ENCODE measurements at places on chromosomes 11 and 22.

- DNase-seq = no peak
Observed at GRCh38 chr22:27306771-27307170, 494.8 kb downstream of the MN1 start.

DNA sequence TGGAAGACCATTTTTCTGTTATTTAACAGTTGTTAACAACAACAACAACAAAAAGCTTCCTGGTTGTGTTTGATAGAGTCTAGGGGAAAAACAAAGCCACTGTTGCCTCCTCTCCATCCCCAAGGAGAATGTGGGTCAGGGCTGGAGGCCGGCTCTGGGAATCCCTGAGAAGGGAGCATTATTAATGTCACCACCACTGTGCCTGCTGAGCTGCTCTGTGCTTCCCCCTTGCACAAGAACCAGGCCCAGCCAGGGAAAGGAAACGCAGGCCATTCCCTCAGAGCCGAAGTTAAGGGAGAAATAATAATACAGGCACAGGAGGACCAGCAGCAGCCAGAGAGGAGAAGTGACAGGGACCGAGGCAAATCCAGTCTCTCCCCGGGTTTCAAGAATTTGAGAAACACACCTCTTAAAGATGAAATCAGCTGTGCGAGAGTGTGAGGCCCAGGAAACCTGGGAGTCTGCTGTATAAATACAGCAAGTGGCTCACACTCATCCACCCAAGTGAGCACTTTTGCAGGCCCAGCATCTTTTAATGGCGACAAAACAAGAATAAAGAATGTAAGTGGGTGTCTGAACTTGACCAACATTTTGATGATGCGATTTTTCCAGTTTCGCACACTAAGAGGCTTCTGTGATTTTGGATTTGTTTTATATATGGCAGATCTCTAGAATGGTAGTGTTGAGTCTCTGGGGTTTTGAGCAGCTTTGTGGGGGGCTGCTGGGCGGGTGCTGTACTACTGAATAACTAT lies 539.2 kb downstream of the NTM start:
- DNase-seq = no peak

DNA sequence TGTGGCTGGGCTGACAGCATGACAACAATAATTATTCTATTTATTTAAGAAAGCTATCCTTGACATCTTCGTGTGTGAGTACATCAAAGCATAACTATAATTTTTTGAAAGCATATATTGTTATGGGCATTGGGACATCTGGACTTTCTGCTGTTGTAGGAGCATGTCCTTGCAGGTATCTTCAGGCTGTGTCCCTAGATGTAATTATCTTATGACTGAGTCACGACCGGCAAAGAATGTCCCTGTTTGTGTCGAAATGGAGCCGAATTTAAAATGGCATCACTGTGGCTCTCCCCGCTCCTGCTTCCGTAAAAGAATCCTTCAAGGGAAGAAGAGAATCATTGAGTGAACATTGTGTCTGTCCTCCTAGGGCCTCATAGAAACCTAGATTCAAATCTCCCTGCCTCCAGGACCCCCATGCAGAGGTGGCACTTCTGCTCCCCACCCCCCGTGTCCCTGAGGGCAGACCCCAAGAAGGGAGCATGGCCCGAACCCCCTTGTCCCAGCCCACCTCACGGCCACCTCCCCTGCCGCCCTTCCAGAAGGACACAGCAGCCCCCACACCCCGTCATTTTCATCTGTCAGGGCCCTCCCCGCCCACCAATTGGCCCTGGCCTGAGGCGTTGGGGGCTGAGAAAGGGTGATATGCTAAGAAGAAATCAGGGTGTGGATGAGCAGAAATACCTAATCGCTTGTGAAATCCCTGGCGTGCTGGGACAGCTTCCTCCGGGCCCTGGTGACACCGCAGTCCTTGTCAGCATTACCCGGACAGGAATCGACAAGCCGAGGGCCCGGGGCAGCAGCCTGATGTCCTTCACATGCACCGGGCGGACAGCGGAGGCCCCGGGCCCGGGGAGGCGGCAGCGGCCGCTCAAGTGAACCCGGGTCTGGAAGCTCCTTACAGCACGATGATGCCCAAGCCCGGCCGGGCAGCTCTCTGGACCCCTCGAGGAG lies 48.6 kb upstream of the SLC22A12 start:
- DNase-seq = no peak

DNA sequence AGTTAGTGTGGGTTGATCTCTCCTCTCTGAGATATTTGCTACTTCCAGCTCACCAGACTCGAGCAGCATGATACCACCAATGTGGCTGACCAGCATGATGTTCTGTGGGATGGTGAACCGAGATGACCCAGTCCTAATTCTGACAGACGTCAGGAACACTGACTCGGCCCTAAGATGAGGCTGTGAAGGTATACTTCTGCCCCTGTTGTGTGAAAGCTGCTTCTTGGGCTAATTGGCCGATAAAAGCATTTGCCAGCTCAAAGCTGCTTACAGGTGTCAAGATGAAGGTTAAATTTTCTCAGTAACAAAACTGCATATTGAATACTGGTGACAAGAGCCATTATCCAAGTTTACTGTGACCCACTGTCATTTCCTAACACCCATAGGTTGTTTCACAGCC lies 151.4 kb downstream of the BRD1 start:
- no peak for DNase-seq

GRCh38 chr11:27470826-27471588 lies 1.6 kb downstream of the LGR4 start:
- DNase-seq = no peak

GRCh38 chr11:57348636-57349313 lies 10.6 kb downstream of the P2RX3 start:
- DNase-seq = no peak

- no peak for DNase-seq
Observed at GRCh38 chr11:86765203-86765602, 35.1 kb upstream of the PRSS23 start.

DNA sequence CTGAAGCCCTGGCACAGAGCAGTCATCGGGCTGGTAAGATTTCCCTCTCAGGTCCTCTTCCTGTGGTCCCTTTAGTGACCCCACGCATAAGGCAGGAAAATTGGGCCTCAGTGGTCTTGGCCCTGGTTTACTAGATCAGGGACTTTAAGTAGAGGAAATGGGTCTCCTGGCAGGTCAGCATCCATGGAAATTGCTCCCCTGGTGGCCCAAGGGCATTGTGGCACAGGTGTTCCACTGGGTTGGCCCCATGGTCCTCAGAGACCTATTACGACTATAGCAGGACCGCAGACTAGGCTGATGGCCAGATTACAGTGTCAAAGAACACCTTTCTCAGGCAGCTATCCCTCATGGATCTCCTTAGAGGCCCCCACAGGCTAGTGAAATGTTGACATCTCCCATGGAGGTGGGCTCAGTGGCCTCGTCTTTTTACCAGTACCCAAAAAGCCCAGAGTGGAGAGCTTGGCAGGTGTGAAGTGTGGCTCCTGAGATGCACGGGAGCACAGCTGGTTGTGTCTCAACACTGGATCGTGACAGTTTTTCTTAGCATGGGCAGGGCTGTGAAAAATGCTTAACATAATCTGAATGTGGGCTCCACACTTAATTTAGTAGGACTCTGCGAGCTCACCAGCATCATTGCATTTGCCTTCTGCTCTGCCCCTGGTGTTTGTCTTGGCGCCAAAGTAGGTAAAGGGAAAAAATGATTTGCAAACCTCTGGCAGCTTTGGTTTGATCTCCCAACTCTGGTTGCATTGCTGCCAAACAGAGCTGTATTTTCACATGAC lies 74.2 kb downstream of the ZBTB16 start:
- no peak for DNase-seq

DNA sequence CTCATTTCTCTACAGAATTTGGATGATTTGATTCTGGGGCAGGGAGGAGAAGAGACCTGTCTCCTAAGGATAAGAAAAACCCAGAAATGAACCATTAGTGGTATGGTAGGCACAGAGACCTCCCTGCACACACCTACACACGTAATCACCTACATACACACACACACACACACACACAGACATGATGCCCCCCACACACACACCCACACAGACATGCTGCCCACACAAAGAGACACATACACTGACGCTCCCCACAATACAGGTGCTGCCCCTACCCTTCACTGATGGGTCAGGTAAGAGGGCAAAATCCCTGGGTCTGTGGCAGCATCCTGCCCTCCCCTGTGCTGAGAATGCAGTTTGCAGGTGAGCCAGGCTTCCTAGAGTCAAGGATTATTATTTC lies 1.1 kb upstream of the SYT7 start:
- no peak for DNase-seq

DNA sequence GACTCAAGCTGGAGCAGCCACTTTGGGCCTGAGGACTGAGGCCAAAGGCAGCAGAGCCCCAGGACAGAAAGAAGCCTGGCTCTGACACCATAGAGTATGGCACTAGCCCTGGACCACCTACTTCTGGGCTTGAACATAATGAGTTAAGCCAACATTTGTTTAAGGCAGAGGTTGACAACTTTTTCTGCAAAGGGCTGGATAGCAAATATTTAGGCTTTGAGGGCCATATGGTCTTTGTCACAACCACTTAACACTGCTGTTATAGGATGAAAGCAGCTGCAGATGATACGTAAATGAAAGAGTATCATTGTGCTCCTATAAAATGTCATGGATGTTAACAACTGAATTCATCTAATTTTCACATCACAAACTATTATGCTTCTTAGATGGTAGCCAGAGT lies 16.6 kb downstream of the OSBP start:
- DNase-seq = no peak

- no peak for DNase-seq
Observed at GRCh38 chr22:25134028-25134427, 65.6 kb upstream of the CRYBB3 start.

DNA sequence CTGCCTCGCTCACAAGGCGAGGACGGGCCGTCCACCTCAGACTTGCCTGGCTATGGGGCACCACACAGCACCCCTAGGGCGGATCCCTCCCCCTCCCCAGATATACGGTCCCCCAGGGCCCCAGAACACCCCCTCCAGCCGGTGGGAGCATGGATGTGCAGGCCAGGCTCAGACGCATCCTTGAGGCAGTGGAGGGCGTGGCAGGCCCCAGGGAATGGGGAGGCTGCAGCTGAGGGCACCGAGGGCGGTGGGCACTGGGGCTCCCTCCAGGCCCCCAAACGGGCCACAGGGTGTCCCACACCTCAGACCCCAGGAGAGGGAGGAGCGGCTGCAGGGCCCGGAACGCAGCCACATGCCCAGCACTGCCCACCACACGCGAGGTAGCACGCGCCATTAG lies 12.1 kb downstream of the TTLL8 start:
- no peak for DNase-seq

- no peak for DNase-seq
Observed at GRCh38 chr11:68993546-68993945, 12.8 kb upstream of the MRGPRD start.

DNA sequence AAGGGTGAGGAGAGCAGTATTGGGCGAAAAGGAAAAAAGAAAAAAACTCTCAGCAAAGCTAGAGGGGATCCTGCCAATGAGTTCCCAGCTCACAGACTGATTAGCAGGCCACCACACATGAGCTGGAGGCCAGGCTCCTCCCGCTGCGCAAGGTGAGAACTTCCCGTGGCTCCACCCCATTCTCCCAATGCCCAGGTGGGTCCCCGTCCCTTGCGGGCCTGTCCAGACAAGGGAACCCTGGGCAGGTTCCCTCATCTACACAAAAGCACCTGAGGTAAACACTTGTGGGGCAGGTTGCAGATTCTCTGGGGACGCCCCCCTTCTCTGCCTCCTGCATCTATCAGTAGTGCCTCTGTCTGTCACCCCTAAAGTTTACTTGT lies 46.5 kb downstream of the CDPF1 start:
- no peak for DNase-seq

- no peak for DNase-seq
Observed at GRCh38 chr11:82988936-82989627, 82.6 kb downstream of the RAB30 start.
